Myocyte (in vitro differentiated cells): ENCODE measurements at places on chromosomes 1 and 21. TPM values are rescaled to one million over a fixed set of nuclear protein-coding genes. Genes with fewer than 3 reads are reported as not detected.

DNA sequence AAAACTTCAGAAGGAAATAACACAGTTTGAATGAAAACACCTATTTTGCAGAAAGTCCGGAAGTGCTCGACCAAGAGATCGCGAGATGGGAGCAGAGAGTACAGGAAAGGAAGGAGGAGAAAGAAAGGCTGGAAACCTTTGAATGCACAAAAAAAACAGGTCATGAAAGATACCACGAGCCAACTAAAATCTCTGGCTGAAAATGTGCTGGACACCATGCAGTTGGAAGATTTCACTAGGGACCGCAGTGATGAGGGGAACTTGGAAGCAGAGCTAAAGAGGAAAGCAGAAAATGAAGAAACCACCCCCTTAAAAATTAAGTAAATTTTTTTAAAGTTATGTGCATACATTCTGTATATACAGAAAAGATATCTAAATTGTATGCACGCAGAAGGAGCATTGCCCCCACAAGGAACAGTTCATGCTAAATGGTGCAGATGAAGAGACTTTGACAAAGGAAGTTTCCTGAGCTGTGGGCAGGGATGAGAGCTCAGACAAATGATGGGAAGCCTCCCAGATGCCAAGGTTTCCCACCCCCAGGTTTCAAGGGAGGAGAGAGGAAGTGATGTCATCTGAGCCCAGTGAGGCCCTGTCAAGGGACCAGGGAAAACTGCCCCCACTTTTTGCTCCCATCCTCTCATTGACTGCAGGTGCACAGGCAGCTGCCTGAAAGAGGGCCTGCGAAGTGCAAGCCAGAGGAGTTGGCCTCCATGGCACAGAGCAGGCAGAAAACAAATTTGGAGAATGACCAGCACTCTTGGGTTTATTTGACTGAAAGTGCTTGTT, 52.5 kb downstream of the ETS2 start:
- no peak for DNase-seq

GRCh38 chr21:23887725-23888306, 1719.5 kb downstream of the MRPL39 start:
- no peak for DNase-seq

- DNase-seq, result peak; percentile 75
Measured at GRCh38 chr1:203673550-203674411, 47.1 kb downstream of the ATP2B4 start.

DNA sequence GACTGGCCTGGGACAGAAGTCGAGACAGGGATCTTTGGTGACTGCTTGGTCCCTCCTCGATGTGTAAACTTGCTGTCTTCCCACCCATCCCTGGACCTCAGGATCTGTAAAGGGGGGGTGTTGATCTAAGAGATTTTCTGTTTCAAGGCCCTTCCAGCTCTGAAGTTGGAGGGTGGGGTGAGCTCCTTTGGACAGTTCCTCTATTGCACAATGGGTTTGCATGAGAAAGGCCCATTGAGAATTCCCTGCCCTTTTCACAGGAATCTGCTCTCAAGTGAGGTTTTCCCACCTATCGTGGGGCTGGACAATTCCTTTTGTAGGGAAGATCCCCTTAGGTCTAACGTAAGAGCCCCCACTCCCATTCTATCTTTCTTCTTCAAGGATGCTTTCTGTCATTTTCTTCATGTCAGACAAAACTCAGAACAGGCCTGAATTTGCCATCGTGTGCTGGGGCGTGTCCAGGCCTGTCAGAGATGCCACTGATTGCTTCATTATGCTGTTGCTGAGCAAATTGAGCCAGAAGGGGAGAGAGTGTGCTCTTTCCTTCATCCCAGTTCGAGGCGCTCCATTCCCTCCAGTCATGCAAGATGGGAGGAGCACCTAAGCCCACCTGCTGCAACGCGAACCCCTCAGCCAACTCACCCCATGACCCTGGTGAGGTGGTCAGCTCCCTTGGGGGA, 149.9 kb upstream of the IGSF21 start:
- DNase-seq, result no peak

DNA sequence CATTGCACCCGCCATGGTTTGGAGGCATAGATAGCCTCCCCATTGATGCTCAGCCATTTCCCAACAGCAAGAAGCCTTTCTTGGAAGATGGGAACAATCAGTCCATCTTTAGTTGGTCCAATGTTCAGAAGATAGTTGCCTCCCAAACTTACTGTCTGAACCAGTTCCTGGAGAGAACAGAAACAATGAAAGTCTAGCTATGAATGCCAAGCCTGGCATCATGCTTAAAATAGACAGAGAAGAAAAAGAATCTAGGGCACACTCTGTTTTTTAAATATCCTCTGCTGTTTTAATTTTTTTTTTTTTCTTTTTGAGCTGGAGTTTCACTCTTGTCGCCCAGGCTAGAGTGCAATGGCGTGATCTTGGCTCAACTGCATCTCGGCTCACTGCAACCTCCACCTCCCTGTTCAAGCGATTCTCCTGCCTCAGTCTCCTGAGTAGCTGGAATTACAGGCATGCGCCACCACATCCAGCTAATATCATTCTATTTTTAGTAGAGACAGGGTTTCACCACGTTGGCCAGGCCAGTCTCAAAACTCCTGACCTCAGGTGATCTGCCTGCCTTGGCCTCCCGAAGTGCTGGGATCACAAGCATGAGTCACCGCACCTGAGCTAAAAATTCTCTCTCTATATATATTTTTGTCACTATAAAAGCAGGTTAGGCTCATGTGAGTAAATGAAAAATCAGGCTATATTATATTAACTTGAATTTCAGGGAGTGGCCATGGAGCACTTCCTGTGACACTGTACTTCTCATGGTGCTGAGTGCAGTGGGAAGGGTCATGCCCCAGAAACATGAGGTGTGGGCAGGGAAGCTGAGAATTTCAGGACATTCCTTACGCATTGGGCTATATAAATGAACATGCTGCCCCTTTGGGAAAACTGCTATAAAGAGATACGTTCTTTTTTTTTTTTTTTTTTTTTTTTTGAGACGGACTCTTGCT, 19.1 kb downstream of the FUCA1 start:
- DNase-seq, result no peak

GRCh38 chr1:204258213-204259115, 44.7 kb upstream of the GOLT1A start:
- peak; percentile 81 for DNase-seq

- no peak for DNase-seq
Measured at GRCh38 chr1:10064416-10065343, 31.9 kb downstream of the UBE4B start.

DNA sequence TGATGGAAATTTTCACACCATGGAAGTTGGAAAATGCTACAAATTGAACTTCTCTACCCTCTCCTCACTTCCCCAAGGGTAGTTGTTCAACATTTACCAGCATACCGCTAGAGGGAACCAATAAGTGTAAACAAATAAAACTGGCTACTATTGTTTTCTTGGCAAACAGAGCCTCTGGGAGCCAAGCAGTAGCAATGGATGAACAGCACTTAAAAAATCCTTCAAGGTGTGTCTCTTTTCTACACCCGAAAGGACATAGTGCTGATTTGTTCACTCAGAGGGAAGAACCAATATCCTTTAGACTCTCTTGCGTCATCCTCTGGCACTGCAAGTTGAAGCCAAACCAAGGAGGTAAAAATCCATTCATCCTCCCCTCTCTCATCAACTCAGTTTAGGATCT, 161.5 kb downstream of the TBX15 start:
- DNase-seq, result no peak

DNA sequence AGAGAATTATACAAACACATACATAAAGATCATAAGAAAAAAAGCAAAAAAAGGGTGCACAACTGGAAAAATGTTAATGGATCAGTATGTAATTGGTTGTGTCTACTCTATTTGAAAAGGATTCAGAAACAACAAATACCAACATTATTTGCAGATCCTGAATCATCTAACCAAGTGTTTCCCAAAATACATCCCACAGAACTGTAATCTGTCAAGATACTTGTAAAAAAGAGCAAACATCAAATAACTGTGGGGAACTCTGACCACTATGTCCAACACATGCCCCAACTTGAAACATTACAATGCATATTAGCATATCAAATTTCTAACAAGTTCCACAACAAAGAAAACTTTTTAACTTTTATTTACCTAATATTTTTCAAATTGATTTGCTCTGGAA, 22.6 kb downstream of the ANKRD13C start:
- DNase-seq, result peak; percentile 59

Gene GPR37L1
- not detected in 2 replicates for total RNA-seq

Gene ATP1A4
- total RNA-seq, result 0.10 and 0.19 TPM in 2 replicates

Gene MX2
- total RNA-seq, result 0.57 and 0.91 TPM in 2 replicates

Gene FNDC10
- 1.0 and 3.5 TPM in 2 replicates for total RNA-seq

Gene OR2L13
- total RNA-seq, result not detected in 2 replicates

Gene TFF2
- not detected in 2 replicates for total RNA-seq

Gene DNAH14
- total RNA-seq, result 10.1 and 25.2 TPM in 2 replicates

Gene RAB25
- not detected in 2 replicates for total RNA-seq

Gene HCRTR1
- total RNA-seq, result not detected in 2 replicates

Gene OLIG1
- total RNA-seq, result not detected in 2 replicates

Gene OR2M3
- total RNA-seq, result not detected in 2 replicates
